NCI-H1048 (cell line): ENCODE measurements at places on chromosomes 7 and 10.

DNA sequence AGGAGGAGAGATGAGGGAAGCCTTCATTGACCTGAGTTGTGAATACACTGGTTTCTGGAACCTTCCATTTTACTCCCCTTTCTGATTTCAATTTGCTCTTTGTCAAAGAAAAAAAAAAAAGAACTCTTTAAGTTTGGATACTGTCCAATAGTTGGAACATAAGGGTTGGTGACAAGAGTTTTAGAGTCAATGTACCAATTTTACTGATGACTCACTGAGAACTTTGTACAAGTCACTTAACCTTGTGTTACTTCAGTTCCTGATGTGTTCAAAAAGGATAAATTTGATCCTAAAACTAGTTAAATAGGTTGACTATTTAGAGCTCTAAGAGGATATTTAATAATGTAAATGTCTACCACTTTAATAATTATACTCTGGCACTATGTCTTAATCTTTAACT lies 4.1 kb upstream of the CDK14 start:
- DNase-seq: no peak

GRCh38 chr10:79239275-79239779 lies 107.9 kb upstream of the PPIF start:
- no peak for DNase-seq

DNA sequence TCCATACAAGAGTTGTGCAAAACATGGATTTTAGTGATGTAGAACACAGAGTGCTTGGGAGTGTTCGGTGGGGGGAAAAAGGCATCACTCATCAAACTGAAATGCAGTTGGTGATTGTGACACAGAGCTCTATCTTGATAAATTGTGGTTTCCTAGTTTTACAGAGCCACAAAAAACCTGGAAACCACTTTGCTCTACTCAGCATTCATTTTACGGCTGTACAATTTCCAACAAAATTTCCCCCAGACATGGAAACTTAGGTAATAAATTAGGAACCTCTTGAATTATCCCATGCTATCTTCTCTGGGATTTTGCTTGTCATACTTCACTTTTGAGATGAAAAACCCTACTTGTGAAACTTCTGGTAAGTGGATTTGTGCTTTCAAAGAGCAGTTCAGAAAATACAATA lies 614.9 kb upstream of the FZD8 start:
- DNase-seq: no peak

GRCh38 chr10:70909326-70909935 lies 21.1 kb upstream of the PCBD1 start:
- no peak for DNase-seq

- no peak for DNase-seq
Observed at GRCh38 chr10:95787447-95787846, 31.5 kb downstream of the ENTPD1 start.

GRCh38 chr7:86942995-86943394 lies 116.5 kb downstream of the ELAPOR2 start:
- no peak for DNase-seq

GRCh38 chr10:17923728-17924127 lies 28.0 kb upstream of the SLC39A12 start:
- DNase-seq: no peak

GRCh38 chr10:28043941-28044340 lies 45.1 kb upstream of the ODAD2 start:
- DNase-seq: no peak

DNA sequence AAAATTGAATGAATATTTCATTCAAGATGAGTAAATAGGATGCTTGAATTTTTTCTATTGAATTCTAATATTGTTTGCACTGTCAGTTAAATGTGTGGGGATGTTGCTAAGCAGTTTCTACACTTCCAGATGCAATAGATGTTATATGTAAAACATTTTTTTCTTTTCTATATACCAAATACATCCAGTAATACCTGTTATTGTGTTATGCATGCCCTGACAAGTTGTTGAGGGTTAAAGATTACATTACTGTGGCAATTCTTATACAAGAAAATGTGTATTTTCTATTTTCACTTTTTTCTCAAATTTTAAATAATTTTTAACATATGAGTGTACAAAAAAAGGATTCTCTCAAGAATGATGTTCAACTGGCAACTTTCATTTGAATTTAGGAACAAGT lies 713.9 kb downstream of the GATA3 start:
- no peak for DNase-seq

DNA sequence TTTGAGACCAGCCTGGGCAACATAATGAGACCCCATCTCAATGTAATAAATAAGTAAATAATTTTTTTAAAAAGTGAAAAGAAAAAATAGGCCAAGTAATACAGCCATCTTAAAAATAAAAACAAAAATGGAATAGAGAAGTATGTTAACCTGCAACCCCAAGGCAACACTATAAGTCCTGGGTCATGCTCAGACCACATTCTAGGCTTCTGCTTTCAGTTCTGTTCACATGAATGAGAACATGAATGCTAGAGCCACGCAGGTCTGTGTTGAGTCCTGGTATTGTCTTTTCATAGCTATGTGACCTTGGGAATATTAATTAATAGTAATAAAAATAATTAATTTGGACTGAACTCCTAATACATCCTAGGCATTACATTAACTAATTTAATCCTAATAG lies 284.0 kb downstream of the AUTS2 start:
- DNase-seq: no peak

DNA sequence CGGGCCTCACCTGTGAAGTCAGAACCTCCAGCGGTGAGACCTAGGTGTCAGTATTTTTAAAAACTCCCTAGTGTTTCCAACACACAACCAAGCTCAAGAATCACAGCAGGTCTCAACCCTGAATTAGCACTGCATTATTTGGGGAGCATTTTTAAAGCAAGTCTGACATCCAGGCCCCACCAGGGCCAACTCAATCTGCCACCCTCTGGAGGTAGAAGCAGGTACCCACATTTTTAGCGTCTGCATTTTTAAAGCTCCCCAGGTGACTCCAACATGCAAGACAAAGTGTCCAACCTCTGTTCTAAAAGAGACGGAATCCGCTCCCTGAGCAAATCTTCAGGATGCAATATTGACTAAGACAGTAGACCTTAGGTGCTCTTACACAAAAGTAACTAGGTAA lies 225.7 kb downstream of the TNS3 start:
- DNase-seq: no peak

GRCh38 chr10:1576467-1577372 lies 160.6 kb downstream of the ADARB2 start:
- no peak for DNase-seq

DNA sequence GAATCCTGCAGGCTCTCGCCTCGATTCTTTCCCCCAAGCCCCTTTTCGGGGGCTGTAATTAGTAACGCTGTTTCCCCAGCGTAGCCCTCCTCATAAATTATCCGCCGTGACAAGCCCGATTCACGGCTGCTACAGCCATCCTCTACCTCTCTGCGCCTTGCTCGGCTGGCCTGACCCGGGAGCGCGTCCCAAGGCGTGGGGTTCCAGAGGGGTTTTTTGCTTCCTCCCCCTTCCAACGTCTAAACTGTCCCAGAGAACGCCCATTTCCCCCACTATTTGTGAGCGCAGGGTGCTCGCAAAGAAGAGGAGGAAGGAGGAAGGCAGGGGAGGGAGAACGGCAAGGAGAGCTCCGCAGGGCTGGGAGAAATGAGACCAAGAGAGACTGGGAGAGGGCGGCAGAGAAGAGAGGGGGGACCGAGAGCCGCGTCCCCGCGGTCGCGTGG lies 880 bp downstream of the HOXA5 start:
- no peak for DNase-seq

GRCh38 chr10:129769381-129770116 lies 194.5 kb downstream of the EBF3 start:
- DNase-seq: no peak

- DNase-seq: no peak
Observed at GRCh38 chr7:84477786-84478478, 283.3 kb upstream of the SEMA3A start.

- DNase-seq: no peak
Observed at GRCh38 chr7:81478664-81479063, 291.2 kb downstream of the HGF start.

- DNase-seq: no peak
Observed at GRCh38 chr7:5773661-5774086, 7.8 kb downstream of the RNF216 start.

GRCh38 chr7:157490465-157490912 lies 153.7 kb downstream of the DNAJB6 start:
- no peak for DNase-seq

- DNase-seq: peak; percentile 67
Observed at GRCh38 chr7:31493714-31494181, 20.1 kb upstream of the ITPRID1 start.

DNA sequence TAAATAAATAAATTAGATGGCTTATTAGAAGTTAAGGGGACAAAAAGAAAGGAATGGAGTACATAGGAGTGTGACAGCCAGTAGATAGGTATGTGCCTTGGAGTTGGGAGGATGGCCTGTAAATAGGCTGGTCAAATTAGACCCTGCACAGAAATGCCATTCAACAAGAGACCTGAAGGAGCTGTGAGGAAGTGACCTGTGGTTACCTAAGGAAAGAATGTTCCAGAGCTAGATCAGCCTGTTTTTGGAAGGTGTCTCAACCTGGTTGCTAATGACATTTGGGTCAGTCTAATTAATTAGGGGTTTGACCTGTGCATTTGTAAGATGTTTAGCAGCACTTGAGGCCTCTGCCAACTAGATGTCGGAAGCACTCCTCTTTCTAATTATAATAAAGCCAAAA lies 315.3 kb upstream of the PLXDC2 start:
- no peak for DNase-seq

GRCh38 chr10:46286991-46287693 lies at the start of gene ANTXRL:
ANTXRL (plus strand) TSS chr10:46286997; CDS start chr10:46287263, 266 bp downstream.
- DNase-seq: no peak

DNA sequence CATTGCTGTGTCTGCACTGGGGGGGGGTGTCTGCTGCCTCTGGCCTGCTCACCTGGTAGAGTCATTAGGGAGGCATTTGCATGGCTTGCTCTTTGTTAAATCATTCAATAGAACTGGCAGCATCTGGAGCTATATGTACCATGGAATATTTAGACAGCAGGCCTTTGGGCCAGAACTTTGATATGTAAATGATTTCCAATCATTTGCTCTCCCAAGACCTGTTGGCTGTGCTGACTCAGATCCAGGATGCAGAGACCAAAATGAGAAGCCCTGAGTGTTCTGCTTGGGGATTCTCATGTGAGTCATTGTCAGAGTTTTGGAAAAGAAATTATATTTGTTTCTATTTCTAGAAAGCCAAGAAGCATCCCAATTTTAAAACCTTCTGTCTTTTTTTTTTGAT lies 257.6 kb upstream of the IGFBP3 start:
- DNase-seq: no peak

DNA sequence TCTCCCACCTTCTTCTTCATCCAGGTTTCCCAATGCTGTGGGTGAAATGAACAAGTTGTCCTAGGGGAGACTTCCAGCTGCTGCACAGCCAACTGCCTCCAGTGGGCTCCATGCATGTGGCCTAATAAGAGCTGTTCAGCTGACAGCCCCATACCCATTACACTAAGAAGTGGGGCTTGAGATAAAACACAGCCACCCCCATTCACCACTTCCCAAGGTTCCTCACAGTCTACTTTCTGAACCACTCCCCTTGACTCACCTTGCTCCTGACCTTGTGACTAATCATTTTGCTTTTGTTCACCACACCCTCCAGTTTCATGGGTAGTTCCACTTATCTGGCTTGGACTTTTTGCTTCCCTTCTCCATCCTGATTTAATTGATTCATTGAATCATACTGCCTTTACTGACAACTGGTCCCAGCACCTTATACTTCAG lies 119.3 kb downstream of the CABCOCO1 start:
- no peak for DNase-seq

GRCh38 chr7:85030893-85031292 lies 156.0 kb downstream of the SEMA3D start:
- peak; percentile 8 for DNase-seq

DNA sequence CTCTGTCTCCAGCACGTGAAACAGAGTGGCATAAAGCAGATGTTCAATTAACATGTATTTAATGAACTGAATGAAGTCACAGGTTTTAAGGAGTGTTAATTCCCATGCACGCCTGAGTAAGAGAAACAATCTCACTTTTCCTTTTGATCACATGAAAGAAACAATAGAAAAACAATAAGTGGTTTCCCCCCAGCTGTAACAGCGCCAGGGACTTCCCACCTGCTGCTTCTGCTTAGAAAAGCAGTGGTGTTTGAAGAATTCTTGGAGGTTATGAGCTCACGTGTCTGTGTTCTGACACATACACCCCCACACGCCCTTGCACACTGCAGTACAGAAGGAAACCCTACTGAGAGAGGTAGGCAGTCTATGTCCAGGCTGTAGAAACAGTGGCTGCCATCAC lies 51.3 kb upstream of the FRMD4A start:
- no peak for DNase-seq

DNA sequence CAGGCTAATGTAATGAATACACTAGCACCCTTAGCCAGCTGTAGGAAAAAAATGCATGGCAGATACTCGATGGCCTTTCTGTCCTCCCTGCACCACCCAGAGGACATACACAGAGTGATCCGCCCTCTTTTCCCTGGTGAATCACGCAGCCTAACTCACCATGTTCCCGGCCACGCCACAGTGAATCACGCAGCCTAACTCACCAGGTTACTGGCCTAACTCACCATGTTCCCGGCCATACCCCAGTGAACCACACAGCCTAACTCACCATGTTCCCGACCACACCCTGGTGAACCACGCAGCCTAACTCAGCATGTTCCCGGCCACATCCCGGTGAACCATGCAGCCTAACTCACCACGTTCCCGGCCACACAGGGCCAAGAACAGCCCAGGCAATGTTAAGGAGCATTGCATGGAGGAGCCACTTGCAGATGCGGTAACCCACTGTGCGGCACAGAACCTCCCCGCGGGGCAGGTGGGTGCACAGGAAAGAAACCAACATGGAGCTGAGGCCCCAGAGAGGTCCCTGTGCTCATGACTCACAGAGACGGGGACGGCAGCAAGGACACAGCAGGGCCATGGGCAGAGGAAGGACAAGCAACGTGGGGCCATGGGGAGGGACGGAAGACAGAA lies 508.5 kb downstream of the DNAJB6 start:
- DNase-seq: no peak

DNA sequence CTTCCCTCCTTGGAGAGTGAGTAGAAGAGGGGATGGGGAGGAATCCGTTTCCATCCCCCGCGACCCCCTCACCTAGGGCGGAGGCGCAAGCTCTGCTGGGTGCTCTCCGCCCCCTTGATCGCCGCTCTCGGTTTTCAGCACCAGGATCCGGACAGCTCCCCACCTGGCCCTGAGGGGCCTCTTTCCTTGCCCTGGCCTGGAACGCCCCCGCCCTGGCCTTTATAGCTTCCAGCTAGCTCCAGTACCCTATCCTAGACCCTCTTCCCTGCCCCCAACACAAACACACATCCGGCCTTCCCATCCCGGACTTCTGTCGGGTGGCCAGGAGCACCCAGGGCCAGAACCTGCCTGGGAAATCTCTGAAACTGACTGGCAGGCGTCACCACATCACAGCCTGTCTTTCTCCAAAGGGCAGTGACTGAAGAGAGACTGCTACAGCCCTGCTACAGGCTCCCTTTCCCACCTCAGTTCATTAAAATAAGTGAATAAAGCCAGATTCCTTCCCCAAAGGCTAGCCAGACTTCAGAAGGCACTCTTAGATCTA lies 72.3 kb upstream of the LEP start:
- DNase-seq: no peak
